ENCODE measurements at places on chromosomes 3 and 15.
A peak's percentile ranks its signal among the peaks of the same experiment; 100 is the strongest.

GRCh38 chr3:138774529-138775253 lies 60.0 kb downstream of the PIK3CB start:
- DNase-seq, result no peak

- no peak for DNase-seq
Observed at GRCh38 chr15:28900041-28900891, 14.5 kb downstream of the APBA2 start.

DNA sequence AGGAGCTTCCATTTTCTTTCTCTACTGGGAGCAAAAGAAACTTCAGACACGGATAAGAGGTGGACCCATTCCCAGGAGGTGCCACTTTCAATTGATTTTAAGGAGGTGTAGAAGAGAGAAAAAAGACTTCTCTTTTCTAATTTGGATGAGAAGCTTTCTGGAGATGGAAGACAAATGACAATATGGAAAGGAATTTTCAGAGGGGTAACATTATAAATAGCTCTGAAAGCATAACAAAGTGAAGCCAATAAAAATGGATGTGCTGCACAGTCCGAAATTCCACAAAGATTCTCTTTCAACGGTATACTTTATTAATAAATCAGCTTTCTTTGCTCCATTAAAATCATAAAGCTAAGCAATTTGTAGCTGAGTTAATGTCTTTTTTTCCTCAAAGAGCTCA lies 607.2 kb upstream of the MDFIC2 start:
- DNase-seq, result no peak

DNA sequence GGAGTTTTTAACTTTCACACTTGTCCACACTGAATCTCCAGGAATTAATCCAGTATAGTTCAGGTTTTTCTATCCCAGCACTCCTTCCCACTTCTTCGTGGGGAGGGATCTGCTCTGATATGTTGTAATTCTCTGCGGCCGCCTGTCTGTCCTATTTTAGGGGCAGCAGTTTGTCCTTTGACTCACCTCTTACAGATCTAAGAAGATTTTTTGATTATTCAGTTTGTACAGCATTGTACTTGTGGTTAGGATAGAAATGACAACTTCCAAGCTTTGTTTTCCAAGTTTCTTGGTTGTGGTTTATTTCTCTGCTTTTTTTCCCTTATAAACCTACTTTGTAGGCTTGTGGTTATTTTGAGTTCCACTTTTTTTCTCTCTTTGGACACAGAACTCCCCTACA lies 601.7 kb downstream of the SI start:
- DNase-seq, result no peak

- DNase-seq, result no peak
Observed at GRCh38 chr3:63685340-63685739, 32.9 kb downstream of the SNTN start.

GRCh38 chr15:52730173-52730572 lies 51.0 kb upstream of the ATOSA start:
- no peak for DNase-seq

GRCh38 chr3:196207833-196208607 lies 3.2 kb downstream of the ZDHHC19 start:
- peak; percentile 97 for DNase-seq

GRCh38 chr3:106473576-106474475 lies 605.0 kb upstream of the CBLB start:
- no peak for DNase-seq

GRCh38 chr15:100720406-100720967 lies 118.1 kb downstream of the ASB7 start:
- DNase-seq, result no peak

DNA sequence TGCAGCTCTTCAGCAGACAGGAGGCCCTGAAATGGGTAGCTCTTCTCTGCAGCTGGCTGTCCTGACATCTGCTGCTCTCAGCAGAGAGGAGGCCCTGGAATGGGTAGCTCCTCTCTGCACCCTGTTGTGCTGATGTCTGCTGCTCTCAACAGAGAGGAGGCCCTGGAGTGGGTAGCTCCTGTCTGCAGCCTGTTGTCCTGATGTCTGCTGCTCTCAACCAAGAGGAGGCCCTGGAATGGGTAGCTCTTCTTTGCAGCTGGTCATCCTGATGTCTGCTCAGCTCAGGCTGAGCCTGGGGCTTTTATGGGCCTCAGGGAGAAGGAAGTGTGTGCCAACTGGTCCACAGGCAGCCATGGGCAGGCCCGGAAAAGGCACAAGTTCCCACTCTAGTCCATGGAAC lies 66.6 kb downstream of the PIK3CB start:
- DNase-seq, result peak; percentile 64
